ENCODE measurements at places on chromosomes 4 and X.

- no peak for DNase-seq
These were observed 78.5 kb downstream of the PRDM5 start for GRCh38 chr4:120843849-120844527.

DNA sequence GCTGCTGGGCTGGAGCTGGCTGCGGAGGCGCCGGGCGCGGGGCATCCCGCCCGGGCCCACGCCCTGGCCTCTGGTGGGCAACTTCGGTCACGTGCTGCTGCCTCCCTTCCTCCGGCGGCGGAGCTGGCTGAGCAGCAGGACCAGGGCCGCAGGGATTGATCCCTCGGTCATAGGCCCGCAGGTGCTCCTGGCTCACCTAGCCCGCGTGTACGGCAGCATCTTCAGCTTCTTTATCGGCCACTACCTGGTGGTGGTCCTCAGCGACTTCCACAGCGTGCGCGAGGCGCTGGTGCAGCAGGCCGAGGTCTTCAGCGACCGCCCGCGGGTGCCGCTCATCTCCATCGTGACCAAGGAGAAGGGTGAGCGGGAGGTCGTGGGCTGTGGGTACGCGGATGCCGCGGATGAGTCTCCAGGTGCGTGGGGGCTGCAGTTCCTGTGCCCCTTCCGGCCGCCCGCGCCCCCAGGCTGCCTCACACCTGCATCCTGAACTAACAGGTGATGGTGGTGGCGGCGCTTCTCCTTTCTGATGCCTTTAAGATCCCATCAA, 499 bp downstream of the CYP2U1 start:
- peak; percentile 14 for DNase-seq

- DNase-seq = peak; percentile 41
These were observed 34.4 kb upstream of the CDKL5 start for GRCh38 chrX:18390941-18391538.

DNA sequence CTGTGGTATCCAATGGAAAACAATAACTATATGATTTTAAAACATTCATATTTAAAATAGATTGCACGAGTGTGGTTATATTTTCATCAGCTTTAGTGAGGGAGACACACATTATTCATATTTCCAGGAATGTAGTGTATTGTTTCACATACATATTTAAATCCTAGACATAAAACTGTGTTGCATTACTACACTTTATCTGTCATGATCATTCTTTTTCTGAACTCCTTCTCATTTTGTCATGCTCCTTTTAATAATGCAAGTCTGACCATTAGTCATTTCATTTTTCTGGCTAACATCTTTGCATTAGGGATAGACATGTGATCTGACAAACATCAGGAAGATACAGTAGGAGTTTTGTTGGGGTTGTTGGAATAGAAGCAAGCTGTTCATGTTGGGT, 1382.7 kb downstream of the PCDH7 start:
- DNase-seq = no peak
